ENCODE measurements at places on chromosomes 1 and 21.

- DNase-seq = no peak
Observed at GRCh38 chr1:235342039-235342438, 13.7 kb downstream of the GGPS1 start.

DNA sequence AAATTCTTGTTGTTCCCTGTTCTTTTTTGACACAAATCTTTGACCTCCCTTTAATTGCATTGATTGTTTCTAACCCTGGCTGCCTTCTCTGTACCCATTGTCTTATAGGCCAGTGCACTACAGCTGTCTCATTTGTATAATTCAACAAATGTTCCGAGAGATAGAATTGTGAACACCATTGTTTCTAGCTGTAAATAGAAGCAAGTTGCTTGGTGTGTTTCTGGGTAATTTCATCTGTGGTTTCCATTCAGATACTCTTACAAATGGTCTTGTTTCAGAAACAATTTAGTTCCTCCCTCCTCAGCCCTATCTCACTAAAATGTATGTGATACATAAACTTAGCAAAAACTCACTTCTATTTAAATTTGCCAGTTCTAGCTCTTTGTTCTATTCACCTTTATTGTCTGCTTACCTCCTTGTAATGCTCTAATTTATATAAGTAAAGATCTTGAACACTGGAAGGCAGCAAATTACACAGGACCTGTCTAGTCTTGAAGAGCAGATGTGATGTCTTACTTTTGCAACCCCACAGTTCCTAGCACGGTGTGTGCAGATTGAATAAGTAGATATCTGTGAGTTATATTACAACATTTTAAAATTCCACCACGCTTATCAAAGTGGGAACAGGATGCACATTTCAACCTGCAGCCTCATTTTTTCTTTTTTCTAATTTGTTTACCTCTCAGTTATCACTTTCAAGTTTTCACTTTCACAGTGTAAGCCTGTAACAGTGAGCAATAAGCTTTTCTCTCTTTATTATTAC lies 515.6 kb upstream of the ZP4 start:
- DNase-seq = no peak

GRCh38 chr1:160682983-160683865 lies 28.4 kb downstream of the CD48 start:
- DNase-seq = no peak

DNA sequence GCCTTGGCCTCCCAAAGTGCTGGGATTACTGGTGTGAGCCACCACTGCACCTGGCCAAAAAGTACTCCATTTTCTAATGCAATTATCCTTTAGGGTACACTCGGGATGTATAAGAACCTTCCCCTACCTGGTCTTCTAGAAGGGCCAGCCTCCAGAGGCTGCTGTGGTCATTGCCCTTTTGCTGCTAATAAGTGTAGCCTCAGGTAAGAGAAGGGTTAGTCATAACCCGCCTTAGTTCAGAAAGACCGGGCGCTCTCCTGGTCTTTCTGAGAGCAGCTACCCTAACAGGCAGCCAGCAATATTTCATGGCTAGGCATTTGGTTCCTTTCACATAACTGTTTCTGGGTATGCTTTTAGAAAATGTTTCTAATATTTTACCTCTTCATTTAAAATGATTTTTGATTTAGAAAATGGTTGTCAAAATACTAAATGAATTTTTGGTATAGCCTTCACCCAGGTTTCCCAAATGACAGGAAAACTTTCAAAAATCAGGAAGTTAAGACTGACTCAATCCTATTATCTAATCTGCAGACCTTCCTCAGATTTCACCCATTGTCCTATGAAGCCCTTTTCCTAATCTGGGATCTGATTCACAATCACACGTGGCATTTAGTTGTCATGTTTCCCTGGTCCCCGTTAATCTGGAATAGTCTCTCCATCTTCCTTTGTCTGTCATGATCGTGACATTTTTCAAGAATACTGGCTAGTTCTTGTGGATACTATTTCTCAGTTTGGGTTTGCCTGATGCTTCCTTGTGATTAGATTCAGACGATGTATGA lies 479.0 kb downstream of the SIPA1L2 start:
- no peak for DNase-seq

DNA sequence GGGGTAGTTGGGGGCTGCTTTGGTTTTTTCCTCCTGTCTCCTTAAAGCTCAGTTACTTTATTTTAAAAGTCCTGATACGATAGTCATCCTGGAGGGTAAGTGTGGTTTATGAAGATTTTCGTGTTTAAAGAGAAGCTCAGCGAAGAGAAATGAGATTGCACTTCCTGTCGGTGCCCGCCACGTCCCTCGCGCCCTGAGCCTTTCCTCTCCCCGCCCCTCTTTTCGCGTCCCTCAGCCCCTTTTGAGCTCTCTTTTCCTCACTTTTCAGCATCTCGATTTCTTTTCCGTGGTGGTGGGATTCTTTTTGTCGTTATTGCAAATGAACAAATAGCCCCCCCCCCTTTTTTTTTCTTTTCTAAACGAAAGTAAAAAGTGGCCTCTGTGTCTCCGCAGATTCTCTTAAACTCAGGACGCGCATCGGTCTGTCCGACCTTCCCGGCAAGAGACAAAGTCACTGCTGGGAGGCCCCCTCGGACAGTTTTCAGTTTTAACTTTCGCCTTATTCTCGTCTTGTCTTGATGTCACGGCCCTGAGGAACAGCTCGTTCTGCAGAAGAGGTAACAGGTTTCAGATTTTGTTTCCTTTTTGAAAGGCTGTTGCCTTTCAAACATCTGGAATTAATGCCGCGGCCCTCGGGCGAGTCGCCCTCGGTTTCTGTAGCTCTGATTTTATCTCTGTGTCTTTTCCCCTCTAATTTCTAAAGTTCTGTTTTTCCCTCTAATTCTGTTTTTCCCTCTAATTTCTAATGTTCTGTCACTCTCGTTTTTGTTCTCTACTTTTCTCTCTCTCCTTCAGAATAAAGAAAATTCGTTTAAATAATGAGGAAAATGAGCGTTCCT lies 1.0 kb upstream of the DMRTA2 start:
- DNase-seq = no peak

DNA sequence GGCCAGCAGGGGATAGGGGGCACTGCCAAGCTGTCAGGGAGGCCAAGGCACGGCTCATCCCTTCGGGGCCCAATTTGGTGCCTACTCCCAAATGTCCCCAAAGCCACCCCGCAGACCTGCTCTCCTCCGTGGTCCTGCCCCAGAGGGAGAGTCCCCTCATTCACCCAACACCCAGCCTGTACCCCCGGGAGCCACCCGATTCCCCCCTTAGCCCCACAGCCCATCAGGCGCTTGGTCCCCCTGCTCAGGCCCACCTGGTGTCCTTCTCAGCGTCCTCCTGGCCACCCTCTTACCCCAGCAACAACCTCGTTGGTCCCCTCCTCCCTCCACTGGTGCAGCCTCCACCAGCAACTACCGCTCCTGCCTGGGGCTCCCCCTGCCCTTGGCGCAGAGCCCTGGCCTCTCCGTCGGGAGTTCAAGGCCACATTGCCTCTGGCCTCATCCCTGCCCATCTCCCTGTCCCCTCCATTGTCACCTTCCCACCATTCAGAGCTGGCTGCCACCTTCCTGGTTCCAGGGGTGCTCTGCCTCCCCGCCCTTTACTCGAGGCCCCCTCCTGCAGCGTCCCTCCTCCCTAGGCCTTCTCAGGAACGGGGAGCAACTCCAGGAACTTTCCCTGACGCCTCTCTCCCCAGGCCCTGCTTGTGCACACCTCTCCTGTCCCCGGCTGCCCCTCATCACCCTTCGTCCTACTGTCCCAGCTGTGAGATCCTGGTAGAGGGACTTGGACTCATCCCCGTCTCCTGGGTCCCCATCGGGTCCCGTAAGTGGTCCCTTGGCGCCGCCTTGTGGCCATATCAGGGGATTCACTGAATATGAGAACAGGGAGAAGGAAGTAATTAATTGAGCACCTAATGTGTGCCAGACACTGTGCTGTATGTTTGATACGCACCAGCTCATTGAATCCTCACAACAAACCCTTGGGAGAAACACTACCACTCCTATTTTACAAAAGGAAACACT lies 73.9 kb downstream of the RAP1GAP start:
- DNase-seq = peak; percentile 32

- no peak for DNase-seq
Observed at GRCh38 chr1:235532360-235532759, 28.1 kb upstream of the B3GALNT2 start.

DNA sequence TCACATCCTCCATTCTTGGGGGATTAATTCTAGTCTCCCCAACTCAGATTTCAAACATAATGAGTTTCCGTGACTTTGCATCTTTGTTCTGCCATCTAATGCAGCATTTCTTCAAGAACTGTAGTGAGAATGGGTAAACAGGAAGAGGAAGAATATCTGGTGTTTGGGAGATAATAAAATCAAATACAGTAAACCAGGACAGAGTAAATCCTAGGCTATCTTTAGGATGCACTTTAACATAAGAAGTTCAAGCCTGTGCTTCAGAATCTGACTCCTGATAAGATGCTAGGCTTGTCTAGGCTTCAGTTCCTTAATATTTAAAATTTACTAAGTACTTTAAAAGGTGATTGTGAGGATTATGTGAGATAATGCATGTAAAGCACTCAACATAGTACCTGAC lies 27.9 kb downstream of the PATJ start:
- DNase-seq = no peak

DNA sequence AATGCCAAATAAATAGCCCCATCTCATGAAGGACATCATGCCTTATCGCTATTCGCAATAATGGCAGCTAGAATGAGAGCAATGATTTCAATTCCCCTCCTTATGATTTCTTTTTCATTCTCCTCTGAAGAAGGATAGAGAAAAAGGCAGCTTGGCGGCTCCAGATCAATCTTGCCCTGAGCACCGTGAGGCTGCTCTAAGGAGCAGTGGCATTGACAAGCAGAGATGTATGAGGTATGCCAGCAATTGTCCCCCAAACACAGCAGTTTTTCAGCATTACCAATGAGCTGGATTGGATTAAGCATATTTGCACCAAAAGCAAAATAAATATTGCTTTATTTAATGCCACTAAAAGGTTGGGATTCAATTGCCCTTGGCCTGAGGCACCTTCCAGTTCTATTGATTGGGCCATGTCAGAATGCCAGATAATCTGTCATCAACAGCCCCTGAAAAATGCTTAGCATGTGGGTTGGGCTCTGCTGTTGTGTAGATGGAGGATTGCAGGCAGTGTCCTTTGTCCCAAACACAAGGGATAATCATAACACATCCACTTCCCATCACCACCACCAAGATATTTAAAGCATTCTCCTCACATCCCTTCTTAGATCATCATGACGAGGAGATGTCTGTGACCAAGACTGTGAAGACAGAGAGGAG lies 135.7 kb downstream of the BEND5 start:
- no peak for DNase-seq

DNA sequence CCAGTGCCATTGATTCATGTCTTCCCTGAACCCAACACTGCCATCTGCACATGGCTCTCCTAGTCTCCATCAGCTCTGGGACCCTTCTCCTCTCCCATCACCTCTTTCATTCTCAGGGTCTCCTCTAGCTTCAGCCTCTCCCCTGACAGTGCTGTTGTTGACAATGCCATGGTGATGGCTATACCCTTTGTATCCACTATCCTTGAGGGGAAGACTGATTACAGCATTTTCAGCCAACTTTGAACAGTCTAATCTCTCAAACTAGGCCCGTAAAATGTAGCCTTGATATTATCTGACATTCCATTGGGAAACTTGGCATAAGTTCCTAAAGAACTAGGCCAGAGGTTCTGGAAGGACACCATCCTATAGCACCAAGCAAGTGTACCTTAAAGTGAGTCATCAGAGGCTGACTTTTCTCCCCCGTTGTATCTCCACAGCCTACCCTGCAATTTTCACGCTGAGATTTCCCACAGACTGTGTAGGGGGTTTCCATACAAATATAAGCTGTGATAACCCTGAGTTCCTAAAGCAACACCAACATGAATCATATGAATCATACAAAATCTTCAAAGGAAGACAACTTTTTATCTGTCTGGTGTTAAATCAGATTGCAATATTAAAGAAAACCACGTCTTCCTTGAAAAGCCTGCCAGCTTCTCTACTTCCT lies 5.8 kb downstream of the HAO2 start:
- DNase-seq = no peak

DNA sequence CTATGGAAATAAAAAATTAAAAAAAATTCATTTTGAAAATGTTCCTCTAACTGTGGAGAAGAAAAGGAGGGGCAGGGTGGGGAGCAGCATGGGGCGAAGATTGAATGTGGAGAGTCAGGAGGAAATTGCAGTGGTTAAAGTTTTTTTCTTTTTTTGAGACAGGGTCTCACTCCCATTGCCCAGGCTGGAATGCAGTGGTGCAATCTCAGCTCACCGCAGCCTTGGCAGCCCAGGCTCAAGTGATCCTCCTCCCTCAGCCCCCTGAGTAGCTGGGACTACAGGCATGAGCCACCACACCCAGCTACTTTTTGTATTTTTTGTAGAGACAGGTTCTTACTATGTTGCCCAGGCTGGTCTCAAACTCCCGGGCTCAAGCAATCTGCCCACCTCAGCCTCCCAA lies 67.6 kb downstream of the ADSS2 start:
- DNase-seq = no peak

All from T-cell (primary cell).